ENCODE measurements at places on chromosomes 16 and 17. TPM values are rescaled to one million over a fixed set of nuclear protein-coding genes. Genes with fewer than 3 reads are reported as not detected.

- no peak for DNase-seq
Observed at GRCh38 chr16:1030473-1030901, 42.1 kb upstream of the SSTR5 start.

RNF227 gene
- total RNA-seq = 1.2 TPM

VASN gene
- total RNA-seq = 5.7 TPM

CACNG1 gene
- not detected for total RNA-seq

RNF151 gene
- total RNA-seq = not detected

DNA sequence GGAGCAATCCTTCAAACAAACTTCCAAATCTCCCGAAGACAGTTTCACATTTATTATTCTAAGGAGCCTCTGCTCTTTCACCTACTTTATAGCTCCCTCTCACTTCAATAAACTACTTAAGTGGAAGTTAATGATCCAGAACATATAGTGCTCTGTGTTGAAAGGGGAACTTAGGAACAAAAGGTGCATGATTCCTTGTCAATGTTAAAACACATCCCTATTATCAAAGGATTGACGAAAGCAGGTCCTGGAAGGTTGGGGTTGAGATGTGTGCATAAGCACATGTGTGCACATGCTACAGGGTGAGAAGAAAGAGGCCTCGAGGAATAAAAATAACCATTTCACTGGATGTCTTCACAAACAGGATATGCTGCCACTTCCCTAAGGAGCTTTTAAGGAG is 170.3 kb downstream of the SLC39A11 start:
- no peak for DNase-seq

KDM6B gene
- 16.3 TPM for total RNA-seq

OR3A1 gene
- not detected for total RNA-seq

DNA sequence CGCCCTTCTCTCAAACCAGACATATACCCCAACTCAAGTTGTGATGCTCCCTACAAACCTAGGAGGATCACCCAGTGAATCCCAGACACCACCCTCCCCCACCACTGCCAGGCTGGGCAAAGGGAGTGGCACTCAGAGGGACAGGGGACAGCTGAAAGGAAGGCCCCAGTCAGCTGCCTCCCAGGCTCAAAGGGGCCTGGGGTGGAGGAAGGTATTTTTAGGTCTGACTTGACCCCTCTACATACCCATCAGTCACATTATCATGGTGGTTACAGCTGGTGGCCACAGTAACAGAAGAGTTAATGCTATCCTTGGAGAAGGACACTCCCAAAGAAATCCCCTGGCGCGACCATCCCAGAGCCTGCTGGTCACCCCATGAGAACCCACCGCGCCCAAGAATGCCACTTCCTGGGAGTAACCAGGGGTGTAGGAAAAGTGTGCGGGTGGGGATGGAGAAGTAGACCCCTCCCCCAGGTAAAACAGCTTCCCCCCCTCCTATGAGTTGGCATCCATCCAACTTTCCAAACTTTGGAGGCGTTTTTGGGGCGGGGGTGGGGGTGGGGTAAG is 1.1 kb downstream of the CACNB1 start:
- DNase-seq = no peak

DNA sequence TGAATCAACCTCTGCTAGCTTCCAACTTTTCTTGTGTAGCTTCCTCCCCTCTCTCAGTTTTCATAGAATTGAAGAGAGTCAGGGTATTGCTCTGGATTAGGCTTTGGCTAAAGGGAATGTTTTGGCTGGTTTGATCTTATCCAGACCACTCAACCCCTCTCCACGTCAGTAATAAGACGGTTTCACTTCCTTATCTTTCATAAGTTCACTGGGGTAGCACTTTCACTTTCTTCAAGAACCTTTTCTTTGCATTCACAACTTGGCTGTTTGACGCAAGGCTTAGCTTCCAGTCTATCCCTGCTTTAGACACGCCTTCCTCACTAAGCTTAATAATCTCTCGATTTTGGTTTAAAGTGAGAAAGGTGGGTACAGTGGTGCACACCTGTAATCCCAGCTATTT is 29.7 kb upstream of the OR1A2 start:
- DNase-seq = no peak

DNA sequence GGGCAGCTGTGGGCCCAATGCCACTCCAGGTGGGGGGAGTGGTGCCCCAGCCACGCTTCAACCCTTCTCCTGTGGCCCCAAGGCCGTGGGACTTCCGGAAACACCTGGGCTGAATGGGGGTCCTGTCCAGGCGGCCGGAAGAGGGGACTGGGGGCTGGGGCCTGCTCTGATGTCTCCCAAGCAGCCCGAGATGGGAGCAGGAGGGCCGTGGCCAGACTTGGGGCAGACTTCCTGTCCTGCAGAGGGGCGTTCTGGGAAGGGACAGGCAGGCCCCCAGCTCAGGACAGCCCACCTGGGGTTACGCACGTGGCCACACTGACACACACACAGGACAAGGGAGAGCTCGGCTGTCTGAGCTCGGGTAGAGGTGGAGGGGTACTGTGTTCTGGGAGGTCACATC is 5.1 kb downstream of the HSD3B7 start:
- DNase-seq = no peak
